Stimulated activated CD4-positive, alpha-beta T cell treated with anti-CD3 and anti-CD28 coated beads, Interleukin-2, amount 100 ng/mL, for 48 hours (primary cell): ENCODE measurements at places on chromosomes 11 and 22.

DNA sequence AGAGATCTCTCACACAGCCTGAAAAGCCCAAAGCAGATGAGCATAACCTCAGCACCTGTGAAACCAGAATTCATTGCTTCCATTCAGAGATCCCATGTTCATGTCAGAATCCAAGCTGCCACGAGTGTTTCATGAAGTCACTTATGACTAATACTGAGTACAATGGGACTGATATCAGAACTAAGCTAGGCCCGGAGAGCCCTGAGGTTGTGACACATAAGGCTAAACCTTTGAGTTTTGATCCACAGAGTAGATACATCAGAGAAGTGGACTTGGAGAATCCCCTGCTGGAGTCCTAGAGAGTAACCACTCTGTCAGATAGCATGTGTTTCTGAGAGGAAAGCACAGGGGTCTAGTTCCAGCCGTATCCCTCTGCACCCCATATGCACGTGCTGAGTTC lies 890 bp upstream of the GLYATL1 start:
- no peak for DNase-seq

DNA sequence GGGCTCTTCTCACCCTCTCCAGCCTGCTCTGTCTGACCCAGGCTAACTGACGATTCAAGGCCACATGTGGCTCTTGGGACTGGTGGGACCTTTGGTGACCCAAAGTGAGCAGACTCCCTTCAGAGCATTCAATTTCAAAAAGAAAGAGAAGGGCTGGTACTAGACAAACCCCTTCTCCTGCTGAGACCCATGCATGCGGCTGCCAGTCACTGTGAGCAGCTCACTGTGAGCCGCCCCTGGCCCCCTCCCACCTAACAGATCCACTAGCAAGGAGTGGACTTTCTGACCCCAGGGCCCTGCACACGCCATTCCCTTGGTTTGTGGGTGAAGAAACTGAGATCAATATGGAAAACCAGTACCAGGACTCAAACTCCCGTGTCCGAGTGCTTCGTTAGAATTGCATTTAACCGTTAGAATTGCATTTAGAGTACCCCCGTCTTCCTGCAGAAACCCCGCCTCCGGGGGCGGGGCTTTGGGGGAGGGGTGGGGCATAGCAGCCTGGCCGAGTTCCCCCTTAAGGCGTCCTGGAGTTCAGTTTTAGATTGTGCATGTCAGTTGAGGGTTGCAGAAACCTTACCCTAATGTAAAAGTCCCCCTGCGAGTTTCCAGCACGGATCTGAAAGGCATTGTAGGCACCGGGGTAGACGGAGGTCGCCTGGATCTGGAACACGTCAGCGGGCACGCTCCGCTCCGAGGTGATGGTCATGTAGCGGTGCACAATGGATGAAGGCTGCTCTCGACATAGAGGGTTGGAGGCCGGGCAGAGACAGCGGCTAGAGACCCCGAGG lies 5.1 kb downstream of the EFEMP2 start:
- no peak for DNase-seq

DNA sequence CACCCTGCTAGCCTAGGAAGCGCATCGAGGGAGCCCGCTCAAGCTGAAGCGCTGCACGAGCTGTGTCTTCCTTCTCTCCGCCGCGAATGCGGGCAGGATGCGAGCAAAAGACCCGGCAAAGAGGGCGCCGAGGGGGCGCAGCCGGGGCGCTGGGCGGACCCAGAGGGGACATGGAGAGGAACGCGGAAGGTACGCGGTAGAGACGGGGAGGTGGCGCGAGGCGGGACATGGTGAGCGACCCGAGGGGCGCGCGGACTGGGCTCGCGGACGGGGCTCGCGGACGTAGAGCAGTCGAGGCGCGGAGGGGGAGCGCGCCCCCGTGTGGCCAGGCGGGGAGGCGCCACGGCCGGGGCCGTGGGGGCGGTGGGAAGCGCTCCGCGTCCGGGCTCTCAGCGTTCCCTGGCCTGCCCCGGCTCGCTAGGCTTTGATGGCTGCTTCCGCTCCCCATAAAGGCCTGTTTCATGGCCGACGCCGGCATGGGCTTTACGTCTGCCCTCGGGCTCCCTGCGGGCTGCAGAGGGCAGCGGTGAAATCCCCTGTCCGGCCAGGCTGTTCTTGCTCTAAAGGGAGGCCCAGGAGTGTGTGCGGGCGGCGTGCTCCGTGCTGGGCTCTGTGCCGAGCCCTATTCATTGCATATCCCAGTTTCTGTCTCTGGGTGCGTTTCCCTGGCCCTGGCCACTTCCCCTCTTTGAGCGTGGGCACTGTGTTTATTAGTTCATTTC lies 31.2 kb upstream of the TRIM29 start:
- DNase-seq: peak; percentile 67

- DNase-seq: no peak
Observed at GRCh38 chr11:96084610-96085318, 160.9 kb upstream of the MTMR2 start.

DNA sequence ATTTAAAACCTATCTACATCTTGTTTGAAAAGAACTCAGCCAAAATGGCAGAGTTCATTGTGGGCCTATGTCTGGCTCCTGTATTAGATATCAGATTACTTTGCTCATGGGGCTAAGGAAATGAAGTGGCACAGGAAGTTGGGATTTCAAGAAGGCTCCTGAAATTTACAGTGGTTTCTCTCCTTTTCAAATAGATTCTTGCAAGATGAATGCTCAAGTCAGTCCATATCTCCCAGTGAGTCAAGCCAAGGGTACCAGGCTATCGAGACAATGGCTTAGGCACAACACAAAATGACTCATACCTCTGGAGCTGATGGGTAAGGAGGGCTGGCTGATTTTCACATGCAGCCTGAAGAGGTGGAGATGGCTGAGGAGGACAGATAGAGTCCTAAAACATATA lies 24.1 kb upstream of the APOA1 start:
- no peak for DNase-seq

GRCh38 chr22:19669570-19669969 lies 44.7 kb upstream of the SEPTIN5 start:
- DNase-seq: no peak

GRCh38 chr11:59668188-59668949 lies 468 bp downstream of the PATL1 start:
- peak; percentile 52 for DNase-seq

- no peak for DNase-seq
Observed at GRCh38 chr11:16881074-16881709, 133.0 kb downstream of the PLEKHA7 start.

DNA sequence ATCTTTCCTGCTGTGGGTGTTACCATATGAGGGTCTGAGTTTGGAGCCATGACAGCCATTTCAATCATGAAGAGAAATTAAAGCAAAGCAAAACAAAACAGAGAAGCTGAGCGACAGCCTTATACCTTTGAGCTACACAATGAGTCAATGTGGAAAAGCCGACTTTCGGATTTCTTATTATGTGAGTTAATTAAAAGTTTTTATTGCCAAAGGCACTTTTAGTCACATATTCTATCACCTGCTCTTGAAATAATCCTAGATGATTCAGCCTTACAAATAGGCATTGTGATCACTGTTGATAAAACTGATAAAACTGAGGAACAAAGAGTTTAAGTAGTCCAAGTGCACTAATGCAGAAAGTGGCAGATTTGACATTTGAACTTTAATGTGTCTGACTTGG lies 381.9 kb upstream of the TENM4 start:
- no peak for DNase-seq
